ENCODE measurements at places on chromosomes 4 and X. TPM values are rescaled to one million over a fixed set of nuclear protein-coding genes. Genes with fewer than 3 reads are reported as not detected.
A peak's percentile ranks its signal among the peaks of the same experiment; 100 is the strongest.

- peak; percentile 20 for DNase-seq
These were observed 46.6 kb upstream of the DHX15 start for GRCh38 chr4:24630937-24631336.

DNA sequence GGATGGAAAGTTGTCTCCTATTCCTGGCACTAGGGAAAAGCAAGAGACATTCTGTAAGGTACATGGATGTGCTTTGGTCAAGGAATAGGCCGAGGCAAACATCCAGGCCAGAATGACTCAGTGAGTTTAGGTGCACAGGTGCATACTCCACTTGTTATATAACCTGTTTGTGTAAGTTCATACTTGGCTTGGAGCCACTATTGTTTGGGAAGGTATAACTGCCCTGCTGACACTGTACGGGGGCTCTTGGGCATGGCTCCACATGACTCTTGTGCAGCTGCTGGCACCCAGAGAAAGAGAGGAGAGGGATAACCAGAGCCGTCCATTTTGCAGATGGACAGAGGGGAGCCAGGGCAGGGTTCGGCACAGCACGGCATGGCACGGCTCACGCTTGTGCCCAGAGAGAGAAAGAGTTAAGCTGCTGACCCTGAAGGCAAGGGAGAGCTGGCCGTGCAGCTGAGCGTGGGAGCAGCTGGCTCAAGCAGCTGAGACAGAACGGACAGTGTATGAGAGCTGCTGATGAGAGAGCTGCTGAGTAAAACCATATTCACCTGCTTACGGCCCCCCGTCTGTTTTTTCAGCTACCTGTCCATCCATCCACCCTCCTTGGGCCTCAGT lies 98.0 kb downstream of the SLC2A9 start:
- no peak for DNase-seq

GRCh38 chr4:4575284-4576211 lies 33.7 kb upstream of the STX18 start:
- DNase-seq: peak; percentile 46

The ZMAT1 gene
- total RNA-seq: 0.86 TPM

DNA sequence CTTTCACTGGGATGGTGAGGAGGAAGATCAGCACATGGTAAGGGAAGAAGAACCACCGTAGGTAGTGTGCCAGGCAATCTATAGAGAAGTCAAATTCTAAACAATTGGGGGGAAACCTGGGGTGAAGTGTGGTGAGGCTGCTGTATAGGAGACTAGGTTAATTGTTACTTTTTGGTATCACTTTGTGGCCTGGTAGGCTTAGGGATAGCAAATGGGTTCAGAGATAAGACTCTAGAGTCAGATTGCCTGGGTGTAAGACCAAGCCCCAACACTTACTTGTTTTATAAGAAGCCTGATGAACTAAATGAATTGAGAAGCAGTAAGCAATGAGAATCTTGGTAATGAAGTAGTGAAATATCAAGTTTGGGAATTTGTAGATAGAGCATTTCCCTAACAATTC lies 8.7 kb downstream of the SMAD1 start:
- no peak for DNase-seq

The SUPT20HL2 gene
- not detected for total RNA-seq
